ENCODE measurements at places on chromosomes 6 and 20.

GRCh38 chr6:133062077-133062476, 179.1 kb upstream of the EYA4 start:
- no peak for DNase-seq

DNA sequence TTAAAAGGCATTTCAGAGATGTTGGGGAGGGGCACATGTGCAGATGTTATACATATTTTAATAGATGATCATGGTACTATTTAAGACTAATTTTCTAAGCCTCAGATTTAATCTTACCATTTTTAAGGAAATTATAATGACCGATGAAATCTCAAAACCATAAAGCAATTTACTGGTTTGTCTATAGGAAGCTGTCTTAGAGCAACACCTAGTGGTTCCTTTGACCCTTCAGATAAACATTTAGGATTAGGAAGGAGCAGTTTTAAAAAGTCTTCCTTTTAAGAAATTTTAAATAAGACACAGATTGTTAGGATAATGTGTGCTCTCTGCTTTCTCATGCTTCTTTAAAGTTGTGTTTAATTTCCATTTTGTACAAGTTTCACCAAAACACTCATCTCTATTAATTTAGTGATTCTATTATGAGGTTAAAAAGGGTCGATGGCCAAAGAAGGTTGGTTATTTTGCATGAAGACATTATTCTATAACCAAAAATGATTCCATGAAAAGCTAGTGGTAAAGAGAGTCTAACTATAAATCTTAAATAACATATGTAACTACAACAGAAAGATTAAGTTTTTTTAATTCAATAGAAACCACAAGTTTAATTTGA, 376.4 kb downstream of the HACE1 start:
- DNase-seq: no peak

DNA sequence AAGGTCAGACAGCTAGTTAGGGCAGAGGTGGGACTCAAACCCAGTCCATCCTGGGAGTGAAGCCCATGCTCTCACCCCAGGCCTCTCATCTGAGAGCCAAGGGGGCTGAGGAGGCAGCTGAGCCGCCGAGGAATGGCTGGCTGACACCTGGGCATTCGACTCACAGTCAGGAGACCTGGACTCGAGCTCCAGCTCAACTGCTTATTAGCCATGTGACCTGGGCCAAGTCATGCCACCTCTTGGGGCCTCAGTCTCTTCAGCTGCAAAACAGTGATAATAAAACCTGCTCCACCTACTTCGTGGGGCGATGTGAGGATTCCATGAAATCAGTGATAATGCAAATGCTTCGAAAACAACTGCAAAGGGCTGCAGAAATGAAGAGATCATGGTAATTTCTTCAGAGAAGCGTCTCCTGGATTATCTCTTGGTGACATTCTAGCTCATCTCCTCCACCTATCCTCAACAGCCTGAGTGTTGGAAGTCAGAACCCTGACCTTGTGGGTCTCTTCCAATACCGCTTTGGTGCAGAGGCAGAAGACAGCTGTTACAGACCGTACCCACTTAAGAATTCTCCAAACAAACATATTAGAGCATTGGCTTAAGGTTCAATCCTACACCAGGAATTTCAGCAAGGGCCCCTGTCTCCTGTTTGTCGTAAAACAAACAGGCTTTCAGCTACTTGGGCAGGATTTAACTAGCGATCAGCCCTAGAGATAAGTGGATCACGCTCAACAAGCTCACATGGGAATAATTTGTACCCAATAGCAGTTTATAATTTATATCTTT, 60.0 kb upstream of the PIM1 start:
- no peak for DNase-seq

DNA sequence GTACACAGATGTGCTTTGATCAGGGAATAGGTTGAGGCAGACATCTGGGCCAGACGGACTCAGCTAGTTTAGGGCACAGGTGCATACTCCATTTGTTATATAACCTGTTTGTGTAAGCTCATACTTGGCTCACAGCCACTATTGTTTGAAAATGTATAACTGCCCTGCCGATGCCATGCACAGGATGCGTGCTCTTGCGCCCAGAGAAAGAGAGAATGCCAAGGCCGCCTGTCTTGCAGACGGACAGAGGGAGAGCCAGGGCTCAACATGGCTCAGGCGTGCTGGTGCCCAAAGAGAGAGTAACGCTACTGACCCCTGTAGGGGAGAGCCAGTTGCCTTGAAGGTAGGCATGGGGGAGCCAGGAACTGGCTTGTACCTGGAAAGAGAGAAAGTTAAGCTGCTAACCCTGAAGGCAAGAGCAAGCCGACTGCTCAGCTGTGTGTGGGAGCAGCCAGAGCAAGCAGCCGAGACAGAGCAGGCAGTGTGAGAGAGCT, 57.7 kb downstream of the FAM229B start:
- DNase-seq: no peak

- no peak for DNase-seq
Measured at GRCh38 chr6:109237077-109237985, 142.0 kb downstream of the CEP57L1 start.

GRCh38 chr6:123635144-123635543, 1.6 kb downstream of the TRDN start:
- DNase-seq: no peak
